ENCODE measurements at places on chromosomes 12 and 14.

- no peak for DNase-seq
Observed at GRCh38 chr14:21382095-21382494, 1.7 kb downstream of the SUPT16H start.

DNA sequence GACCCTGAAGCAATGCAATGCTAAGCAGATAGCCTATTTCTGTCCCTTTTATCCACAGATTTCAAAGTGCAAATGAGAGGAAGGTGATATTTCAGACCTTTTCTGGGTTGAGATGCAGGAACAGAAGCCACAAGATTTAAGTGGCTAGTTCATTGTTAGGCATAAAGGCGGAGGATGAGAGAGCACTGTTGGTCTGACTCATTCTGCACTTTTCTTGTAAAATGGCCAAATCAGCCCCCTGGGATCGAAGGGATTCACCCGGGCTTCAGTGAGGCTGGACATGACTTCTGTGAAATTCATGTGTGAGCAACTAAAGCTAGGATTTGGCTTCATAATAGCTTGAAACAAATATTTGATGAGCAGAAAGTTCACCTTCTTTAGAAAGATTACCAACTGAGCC, 101.9 kb upstream of the OVCH1 start:
- DNase-seq, result no peak

GRCh38 chr12:61514016-61514415, 746.2 kb upstream of the USP15 start:
- no peak for DNase-seq

- no peak for DNase-seq
Observed at GRCh38 chr14:95886366-95887056, 9.9 kb downstream of the TUNAR start.

- DNase-seq, result no peak
Observed at GRCh38 chr14:96894966-96895365, 97.8 kb downstream of the VRK1 start.

DNA sequence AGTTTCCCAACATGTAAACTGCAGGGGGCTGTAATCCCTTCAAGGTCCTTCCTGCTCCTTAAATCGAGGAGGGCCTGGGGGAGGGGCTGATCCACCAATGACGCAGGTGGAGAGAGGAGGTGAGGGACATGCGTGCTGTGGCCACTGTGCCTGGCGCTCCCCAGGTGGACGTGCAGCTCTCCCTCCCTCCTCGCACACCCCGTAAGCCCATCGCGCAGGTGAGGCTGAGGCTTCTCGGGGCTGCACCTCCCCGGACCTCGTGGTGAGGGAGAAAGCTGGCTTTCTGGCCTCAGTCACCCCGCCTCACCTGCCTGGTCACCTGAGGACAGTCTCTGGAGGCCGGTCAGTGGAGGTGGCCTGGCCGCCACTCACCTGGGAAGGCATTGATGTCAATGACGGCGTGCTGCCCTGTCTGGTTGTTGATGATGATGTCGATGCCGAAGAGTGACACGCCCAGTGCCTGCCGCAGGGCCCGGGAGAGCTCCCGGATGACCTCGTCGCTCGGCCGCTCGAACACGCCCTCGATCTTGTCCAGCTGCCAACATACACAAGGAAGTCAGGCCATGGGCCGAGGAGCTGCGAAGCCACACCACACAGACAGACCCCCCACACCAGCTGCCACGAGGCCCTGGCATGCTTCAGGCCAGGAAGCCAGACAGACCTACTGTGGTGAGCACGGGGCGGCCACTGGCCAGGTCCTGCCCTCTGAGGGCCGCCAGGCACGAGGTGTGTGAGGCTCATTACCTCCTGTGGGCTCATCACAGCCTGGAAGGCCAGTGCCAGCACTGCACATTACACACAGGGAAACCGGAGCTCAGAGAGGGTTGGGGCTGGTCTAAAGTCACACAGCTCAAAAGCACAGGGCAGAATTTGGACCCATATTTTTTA, 23.3 kb downstream of the CHGA start:
- DNase-seq, result no peak

DNA sequence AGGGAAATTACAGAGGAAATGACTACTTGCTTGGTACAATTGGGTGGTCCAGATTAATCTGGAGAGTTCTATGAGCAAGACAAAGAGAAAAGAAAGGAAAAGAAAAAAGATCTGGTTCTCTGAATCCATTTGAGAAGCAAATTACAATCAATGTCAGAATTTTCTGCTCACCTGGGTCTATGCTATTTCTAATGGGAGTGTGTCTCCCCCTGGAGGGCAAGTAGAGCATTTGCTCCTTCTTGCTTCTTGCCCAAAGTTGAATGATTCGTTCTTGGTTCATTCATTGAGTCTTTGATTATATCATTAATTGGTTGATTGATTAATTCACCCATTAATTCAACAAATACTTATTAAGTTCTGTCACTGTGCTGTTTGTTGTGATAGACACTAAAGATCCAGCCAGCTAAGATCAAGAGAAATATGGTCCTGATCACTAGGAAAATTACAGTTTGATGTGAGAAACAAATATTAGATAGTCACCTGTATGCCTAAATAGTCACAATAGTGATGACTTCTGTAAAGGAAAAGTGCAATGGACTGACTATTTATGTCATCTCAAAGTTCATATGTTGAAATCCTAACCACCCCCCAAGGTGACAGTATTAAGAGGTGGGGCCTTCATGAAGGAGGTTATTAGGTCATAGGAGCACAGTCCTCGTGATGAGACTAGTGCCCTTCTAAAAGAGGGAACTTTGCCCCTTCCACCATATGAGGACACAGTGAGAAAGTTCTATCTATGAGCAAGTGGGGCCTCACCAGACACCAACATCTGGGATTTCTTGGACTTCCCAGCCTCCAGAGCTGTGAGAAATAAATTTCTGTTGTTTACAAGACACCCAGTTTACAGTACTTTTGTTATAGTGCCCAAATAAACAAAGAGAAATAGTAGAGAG, 8.0 kb upstream of the ASB8 start:
- peak; percentile 63 for DNase-seq

- no peak for DNase-seq
Observed at GRCh38 chr12:91017511-91018263, 12.9 kb upstream of the EPYC start.

GRCh38 chr12:18551106-18551505, 186.7 kb downstream of the PLCZ1 start:
- no peak for DNase-seq

DNA sequence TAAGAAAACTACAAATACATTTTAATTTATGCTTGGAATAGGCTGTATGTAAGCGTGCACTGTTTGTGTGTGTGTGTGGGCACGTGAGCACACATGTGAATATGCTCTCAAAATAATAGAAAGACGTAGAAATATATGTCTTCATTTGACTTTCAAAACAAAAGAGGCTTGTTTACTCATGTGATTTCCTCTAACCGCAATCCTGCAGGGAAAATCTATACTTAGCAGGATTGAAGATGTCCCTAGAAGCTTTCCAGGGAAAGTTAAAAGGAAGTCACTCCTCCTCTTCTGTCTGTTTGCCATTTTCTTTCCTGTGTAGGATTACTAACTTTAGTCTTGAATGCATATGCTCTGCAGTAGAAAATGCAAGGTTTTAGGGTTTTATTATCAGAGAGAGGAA, 404.7 kb downstream of the MDGA2 start:
- DNase-seq, result no peak

DNA sequence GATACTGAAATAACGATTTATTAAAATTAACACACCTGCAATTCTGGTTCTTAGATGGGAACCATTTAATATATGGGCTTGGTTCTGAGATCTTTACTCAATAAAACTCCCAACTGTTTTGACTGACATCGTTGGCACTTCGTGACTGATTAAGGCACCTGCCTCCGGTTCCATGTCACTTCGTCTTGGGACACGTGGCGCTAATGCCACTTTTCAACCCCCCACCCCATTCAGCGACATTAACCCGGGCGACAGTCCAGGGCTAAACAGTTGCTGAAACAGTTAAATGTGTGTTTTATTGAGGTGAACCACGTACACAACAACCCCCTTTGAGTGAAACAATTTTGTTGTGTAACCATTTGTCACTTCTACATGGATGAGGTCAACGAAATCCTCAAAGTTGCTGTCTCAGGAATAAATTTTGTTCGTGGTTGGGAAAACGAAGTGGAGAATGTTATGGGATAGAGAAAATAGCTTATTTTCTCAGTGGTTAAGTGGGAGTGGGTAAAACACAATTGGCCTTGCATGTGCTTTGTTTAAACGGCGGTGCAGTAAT, 9.9 kb upstream of the SLC38A2 start:
- DNase-seq, result no peak

GRCh38 chr14:39228044-39228443, 5.7 kb upstream of the MIA2 start:
- no peak for DNase-seq

DNA sequence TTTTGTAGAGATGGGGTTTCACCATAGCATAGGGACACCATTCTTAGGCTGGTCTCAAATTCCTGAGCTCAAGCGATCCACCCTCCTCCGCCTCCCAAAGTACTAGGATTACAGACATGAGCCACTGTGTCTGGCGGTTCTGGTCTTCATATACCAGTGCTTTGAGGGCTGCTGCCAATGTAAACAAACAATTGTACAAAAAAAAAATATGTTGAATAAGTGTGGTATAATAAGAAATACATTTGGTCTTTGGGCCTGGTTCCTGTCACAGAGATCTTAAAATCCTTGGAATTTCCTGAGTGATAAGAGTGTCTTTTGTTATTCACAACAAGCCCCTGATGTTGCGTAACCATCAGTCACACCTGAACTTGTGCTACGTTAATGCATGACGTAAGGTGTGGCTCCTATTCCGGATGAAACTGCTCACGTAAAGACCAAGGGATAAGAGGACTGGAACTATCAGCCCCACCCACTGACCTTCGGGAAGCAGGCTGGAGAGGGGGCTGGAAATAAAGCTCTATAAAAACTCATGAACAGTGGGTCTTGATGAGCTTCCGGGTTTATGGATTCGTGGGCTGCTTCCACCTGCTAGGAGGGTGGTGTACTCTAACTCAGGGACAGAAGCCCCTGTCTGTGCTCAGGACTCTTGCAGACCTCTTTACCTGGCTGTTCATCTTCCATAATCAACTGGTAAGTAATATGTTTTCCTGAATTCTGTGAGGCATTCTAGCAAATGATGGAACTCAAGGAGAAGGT, 16.5 kb upstream of the RIMKLB start:
- no peak for DNase-seq

GRCh38 chr12:11171969-11172675, 1.1 kb downstream of the SMIM10L1 start:
- DNase-seq, result peak; percentile 8

GRCh38 chr12:66901138-66901932, 222.5 kb upstream of the GRIP1 start:
- DNase-seq, result no peak

DNA sequence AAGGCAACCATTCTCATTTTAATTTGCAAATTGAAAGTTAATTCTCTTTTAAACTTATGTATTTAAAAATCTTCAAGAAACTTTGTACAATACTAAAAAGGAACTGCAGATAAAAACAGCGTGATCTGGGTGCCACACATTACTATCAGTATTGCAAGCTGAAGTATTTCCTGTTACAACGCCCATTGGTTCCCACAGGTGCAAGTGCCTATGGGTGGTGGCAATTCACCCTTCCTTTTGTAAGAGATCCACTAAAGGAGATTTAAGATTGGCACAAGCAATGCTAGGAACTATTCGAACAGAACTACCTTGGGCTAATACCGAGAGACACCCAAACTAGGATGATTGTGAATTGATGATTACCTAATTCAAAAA, 13.2 kb downstream of the TAOK3 start:
- no peak for DNase-seq

DNA sequence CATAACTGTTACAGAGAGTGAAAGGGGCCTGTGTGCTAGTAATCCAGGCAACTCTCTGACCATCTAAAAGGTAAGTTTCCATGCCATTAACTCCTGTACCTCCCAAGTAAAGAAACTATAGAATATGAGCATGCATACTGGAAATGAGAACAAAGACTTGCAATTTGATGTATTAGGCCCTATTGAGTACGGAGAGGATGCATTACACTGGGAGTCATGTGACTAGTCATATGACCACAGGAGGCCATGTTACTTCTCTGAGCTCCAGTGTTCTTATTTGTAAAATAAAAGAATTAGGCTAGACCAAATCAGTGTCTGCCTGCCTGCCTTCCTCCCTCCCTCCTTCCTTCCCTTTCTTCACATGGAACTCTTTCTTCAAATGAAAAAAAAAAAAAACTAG, 440.1 kb upstream of the CCDC196 start:
- no peak for DNase-seq

DNA sequence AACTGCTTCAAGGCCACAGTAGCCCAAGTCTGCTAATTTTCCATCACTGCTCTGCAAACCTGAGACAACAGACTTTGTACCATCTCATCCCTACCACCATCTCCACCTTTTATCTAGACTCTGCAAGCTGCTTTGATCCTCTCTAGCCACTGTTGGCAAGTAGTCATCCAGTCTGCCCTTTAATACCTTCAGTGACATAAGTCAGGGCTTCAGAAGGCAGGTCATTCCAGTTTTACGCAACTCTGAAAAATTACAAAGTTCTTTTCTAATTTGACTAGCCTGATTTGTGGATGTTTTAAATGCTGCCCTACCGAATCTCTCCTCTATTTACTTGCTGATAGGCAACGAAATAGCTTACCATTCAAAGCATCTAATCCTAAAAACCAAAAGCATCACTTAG, 2.8 kb downstream of the FERMT2 start:
- DNase-seq, result no peak

DNA sequence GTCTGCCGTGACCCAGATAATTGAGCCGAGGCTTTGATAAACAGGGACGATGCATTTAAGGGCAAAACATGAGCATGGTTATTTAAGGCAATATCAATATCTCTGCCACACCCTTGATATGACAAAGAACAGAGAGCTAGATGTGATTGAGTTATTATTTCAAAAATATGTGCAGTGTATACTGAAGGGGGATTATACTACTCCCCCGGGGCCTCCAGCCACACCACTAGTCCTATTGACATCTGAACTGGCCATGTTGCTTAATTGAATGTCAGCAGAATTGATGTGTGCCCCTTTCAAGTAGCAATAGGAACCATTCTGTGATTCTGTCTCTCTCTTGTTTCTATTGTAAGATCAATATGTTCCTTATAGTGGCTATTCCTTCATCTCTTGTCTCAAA, 794.8 kb upstream of the SEL1L start:
- DNase-seq, result no peak

DNA sequence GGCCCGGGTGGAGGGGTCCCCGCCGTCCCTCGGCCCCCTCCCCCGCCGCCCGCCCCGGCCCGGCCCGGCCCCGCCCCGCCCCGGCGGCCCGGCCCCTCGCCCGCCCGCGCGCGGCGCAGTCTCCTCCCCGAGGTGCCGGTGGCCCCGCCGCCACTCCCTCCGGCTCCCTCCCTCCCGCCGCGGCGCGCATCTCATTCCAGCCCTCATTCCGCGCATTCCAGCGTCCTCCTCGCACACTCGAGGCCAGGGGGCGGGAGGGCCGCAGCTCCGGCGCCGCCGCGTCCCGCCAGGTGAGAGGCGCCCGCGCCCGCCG, at the start of gene TEAD4:
Gene TEAD4 (plus strand): TSS at position 206 of the 313 bp plus-strand sequence.
- DNase-seq, result peak; percentile 97

DNA sequence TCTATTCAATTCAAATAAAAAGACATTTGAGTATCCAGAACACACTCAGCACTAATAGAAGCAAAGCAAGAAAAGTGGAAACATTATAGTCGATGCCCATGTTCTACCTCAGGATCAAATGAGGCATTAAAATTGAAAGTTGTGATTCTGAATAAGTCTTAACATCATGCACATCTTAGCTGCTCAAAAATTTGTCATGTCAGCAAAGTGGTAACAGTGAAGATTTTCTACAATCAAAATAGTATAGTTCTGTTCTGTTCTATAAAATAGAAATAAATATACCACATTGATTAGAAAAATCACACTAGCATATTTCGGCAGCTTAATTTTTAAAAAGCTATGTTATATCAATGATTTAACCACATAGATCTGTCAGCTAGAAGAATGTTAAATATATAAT, 74.7 kb downstream of the ERGIC2 start:
- DNase-seq, result no peak
